CD4-positive, alpha-beta T cell (primary cell): ENCODE measurements at places on chromosomes 6 and 20.

DNA sequence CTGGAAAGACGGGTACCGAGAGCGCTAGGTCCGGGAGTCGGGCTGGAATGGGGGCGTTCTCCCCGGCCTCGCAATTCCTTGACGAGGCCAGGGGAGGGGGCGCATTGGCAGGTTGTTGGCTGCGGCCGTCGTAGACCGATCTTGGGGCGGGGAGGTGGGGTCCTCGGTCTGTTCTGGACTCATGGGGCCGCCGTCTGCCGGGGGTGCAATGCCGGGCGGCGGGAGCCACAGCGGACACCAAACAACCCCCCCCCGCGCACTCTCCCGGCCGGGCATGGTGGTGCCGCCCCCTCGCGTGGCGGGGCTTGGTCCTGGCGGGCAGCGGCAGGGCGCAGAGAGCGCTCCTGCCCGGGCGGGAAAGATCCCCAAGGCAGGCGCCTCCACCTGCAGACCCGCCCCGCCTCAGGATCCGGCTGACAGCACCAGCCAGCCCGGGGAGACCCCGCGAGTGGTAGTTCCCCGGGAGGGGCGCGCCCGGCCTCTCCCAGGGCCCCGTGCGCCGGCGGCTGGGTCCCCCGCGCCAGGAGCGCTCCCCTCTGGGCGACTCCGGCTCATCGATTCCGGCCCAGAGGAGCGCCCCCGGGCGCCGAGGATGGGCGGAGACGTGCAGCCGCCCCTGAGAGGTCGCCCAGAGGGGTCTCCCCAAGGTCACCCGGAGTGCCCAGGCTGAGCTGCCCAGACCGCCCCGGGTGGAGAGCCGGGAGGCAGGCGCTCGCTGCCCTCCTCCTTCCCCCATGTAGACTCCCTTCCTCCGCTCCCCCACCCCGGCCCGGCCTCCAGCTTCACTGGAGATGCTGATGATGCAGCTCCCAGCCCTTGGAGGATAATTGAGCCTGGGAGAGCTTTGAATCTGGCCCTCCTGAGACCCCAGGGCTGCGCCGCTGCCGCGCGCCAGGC lies 709 bp downstream of the PPP1R16B start:
- peak; percentile 75 for DNase-seq

DNA sequence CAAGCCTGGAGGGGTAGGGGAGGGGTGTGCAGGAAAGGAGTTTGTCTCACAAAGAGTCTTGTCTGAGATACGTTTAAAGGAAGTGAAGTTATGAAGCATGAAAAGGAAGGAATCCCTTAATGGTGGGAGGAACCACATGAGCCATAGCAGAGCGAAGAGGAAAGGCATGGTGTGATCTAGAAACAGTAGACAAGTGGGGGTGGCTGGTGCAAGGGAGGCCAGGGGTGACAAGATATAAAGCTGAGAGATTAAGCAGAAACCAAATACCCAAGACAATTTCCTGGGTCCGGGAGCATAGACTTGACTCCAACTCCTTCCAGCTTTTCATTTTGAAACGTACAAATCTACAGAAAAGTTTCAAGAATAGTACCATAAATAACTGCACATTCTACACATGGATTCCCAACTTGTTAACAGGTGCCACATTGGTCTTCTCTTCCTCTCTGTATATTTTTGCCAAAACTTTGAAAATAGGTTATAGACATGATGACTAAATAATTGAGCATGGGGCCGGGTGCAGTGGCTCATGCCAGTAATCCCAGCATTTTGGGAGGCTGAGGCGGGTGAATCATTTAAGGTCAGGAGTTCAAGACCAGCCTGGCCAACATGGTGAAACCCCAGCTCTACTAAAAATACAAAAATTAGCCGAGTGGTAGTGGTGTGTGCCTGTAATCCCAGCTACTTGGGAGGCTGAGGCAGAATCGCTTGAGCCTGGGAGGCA lies 211.6 kb downstream of the SLC24A3 start:
- no peak for DNase-seq

- DNase-seq: no peak
These were observed 112.3 kb upstream of the RPS6KA2 start for GRCh38 chr6:166739117-166739975.

DNA sequence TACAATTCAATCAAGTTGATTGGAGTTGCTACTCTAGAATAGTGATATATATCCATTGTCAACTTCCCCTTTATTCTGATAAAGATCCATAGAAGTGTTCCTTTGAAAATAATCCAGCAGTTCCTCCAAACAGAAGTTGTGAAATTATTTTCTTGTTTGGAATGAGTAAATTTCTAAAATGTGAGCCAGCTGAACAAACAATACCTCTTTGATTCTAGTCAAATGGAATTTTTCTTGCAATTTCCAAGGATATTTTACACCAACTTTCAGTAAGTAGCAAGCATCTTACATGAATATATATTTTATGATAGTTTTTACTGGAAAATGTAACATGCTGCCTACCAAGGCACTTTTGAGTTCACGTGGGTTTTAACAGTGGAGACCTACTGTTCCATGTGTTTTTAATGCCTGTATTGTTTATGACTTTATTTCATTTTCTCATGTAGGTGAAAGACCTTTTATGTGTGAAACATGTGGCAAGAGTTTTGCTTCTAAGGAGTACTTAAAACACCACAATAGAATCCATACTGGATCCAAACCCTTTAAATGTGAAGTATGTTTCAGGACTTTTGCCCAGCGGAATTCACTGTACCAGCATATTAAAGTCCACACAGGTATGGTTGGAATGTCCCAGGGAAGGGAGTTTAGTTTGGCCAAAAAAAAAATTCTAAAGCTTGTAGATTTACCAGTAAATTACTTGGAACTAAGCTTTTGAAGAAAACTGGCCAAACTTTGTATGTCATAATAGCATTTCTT lies 6.5 kb downstream of the GZF1 start:
- DNase-seq: no peak

GRCh38 chr6:108998485-108998884 lies 96.2 kb downstream of the SESN1 start:
- no peak for DNase-seq

DNA sequence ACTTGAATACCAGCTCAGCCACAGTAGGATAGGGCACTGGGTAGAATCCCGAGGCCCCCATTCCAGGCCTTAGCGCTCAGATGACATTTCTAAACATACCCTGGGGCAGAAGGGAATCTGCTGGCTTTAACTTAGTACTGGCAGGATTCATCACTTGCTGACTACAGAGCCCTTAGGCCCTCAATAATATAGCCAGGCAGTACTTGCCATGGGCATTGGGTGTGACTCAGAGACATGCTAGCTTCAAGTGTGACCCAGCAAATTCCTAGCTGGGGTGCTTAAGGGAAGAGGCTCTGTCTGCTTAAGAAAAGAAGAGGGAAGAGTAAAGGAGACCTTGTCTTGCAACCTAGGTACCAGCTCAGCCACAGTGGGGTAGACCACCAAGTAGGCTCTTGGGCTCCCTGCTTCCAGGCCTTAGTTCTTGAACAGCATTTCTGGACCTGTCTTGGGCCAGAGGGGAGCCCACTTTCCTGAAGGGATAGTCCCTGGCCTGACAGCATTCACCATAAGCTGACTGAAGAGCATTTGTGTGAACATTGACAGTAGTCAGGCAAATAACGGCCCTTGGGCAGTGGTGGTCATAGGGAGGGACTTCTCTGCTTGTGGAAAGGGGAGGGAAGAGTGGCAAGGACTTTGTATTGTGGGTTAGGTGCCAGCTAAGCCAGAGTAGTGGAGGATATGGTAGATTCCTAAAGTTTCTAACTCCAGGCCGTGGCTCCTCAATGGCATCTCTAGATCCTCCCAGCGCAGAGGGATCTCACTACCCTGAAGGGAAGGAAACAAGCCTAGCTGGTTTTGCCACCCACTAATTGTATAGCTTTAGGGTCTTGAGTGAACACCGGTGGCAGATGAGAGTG lies 48.5 kb upstream of the HACE1 start:
- no peak for DNase-seq

DNA sequence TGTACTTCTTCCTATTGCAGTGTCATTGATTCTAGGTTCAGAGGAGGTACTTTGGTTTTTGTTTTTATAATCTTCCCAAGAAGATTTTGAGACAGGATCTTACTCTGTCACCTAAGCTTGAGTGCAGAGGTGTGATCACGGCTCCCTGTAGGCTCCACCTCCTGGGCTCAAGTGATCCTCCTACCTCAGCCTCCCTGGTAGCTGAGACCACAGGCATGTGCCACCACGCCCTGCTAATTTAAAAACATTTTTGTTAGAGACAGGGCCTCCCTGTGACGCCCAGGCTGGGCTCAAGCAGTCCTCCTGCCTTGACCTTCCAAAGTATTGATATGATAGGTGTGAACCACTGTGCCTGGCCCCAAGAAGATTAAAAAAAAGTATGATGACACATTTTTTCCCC lies 3.4 kb upstream of the SLC17A5 start:
- no peak for DNase-seq

- DNase-seq: no peak
These were observed 546 bp upstream of the KLHL32 start for GRCh38 chr6:96923871-96924493.

DNA sequence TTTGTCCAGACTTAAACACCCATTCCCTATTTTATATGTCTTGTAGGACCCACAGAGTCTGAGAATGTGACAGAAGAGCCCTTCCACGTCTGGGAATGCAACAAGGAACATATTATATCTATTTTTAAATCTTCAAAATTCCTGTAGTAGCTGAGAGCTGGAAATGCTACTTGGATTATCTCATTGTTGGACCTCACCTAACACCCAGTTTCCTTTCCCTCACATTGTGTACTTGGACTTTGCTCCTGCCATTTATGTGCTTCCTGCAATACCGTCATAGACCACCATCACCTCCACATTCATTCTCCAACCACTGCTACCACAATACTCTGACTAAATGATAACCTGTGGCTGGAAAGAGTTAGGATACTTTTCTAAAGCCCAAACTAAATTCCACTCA lies 335.4 kb downstream of the COL12A1 start:
- no peak for DNase-seq

DNA sequence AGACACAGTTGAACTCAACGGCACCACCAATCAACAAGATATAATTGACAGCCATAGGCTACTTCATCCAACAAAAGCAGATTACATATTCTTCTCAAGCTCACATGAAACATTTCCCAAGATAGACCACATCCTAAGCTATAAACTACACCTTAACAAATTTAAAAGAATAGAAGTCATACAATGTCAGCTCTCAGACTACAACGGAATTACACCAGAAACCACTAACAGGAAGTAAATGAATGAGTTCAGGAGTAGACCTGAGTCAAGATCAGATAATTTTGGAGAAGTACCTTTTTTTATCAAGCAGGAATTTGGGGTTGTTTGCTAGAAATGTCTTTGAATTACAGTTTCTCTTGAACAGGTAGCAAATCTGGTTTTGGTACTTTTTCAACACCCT lies 237.8 kb downstream of the TBX18 start:
- DNase-seq: no peak

DNA sequence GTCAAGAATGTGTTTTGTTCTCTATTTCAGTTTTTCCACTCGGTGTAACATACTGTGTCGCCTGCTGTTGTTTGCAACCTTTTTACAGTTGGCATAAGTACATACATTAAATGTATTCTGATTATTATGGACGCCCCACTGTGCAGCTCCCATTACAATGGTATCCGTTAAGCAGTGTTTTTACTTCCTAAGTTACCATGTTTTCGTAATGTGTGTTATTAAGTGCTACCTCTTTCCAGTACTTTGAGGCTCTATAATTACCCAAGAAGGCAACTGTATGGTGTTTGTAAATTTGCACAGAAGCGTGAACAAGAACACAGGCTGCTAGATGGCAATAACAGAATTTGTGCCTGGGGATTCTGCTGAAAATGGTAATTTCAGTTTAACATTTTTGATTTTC lies 568.0 kb upstream of the MARCKS start:
- DNase-seq: no peak

DNA sequence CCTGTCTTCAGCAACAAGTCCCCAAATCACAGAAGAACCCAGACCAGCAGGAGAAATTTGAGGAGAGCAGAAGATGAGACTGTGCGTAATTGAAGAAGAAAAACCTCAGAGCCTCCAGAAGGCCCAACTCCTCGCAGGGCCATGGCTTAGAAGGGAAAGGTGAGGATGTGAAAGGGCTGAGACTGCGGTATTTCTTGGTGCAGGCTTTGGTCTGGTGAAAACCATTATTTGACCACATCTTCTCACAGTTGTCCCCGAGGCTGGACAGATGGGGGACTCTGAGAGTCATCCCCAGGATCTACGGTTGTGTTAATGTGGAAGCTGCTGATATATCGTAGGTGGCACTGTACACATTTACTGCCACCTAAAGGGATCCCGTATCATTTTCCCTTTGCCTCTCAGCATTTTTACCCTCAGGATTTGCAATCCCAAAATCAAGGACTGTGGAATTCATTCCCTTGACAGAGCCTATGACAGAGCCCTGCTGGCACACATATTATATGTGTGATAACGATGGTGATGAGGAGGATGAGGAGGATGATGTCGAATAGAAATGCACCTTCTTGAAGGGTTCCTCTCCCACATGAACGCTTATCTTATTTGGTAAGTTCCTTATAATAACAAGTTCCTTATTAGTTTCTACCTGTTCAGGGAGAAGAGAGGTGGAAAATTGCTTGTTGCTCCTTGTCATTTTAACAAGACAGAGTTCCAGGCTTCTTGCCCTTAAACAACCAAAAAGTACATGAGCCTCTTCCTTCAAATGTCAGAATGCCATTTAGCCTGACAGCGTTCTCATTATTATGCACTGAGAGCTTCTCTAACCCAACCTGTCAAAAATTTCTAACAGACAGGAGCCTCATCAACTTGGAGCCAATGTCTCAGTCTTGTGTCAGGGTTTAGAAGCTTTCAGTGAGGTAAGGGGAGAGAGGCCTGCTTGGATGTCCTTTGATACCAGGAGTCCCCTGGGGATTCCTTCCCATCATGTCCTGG lies 135.8 kb downstream of the PXDC1 start:
- no peak for DNase-seq

- DNase-seq: no peak
These were observed 446.0 kb downstream of the HACE1 start for GRCh38 chr6:104413767-104414166.

- DNase-seq: no peak
These were observed 6.0 kb upstream of the FASTKD5 start for GRCh38 chr20:3165473-3166337.

DNA sequence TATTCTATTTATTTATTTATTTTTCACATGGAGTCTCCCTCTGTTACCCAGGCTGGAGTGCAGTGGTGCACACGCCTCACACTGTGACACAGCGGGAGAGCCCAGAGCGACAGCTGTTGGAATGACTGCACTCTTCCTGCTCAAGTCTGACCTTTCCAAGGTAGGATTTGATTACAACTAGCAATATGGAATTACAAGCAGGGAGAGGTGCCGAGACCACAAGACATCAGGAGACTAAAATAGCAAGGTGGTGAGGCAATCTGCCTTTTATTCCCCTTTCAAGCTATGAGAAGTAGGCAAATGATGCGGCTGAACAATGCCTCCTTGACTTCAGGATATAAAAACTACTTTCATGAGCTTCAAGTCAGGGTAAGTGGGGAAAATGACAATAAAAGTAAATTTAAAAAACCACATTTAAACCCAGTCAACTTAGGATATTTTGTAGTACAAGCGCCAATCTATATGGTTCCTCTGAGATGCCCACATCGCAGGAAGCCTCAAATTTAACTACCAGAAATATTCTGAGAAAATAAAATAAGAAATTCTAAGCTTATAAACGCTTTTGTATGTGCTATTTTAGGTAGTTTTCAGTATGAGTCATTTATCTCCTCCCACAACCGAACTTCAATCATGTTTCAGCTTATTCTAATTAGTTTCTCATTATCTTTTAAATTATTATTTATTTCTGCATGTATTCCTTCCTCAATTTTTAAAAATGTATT lies 146.9 kb upstream of the SGK1 start:
- DNase-seq: no peak
